ENCODE measurements at places on chromosomes 12 and 14.

DNA sequence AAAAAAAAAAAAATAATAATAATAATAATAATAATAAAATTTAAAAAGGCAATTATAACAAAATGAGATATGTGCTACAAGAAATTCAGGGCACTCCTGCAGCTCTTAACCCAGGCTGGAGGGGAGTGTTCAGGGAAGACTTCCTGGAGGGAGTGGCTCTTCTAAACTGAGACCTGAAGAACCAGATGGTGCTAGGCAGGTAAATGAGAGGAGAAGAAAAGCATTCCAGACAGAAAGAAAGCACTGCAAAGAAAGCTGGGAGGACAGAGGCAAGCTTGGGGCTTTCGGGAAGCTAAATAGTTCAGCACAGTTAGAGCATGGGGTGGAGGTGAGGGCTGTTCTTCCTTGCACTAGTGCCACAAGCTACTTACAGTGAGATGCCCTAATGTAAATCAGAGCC is 9.9 kb upstream of the SRSF9 start:
- DNase-seq, result no peak

- DNase-seq, result no peak
These were observed 75.6 kb downstream of the PPP2R5E start for GRCh38 chr14:63467440-63468072.

DNA sequence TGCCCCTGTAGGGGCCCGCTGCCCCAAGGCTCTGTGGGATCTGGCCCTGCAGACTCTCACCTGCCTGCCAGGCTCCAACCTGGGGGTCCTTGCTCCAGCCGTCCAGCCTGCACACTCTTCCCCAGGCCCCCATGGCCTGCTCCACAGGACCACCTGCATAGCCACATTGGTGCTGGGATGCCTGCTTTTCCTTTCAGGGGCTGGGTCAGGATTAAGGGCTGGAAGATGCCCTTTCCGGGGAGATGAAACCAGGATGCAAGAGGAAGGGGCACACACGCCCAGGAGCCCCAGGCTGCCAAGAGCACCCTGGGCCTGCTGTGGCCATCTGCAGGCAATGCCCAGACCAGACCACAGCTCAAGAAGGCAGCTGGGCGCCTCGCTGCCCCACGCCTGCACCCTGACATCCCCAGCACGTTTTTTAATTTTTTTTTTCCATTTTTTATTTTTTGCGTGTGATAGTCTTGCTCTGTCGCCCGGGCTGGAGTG is 15.0 kb downstream of the BAG5 start:
- DNase-seq, result no peak

- DNase-seq, result no peak
These were observed 26.9 kb downstream of the TEP1 start for GRCh38 chr14:20386276-20386855.

- no peak for DNase-seq
These were observed 42.9 kb downstream of the FLRT2 start for GRCh38 chr14:85572845-85573244.

- no peak for DNase-seq
These were observed 31.3 kb downstream of the SERPINA11 start for GRCh38 chr14:94421316-94421715.

GRCh38 chr14:103370087-103370486 is 15.1 kb upstream of the MARK3 start:
- DNase-seq, result no peak

DNA sequence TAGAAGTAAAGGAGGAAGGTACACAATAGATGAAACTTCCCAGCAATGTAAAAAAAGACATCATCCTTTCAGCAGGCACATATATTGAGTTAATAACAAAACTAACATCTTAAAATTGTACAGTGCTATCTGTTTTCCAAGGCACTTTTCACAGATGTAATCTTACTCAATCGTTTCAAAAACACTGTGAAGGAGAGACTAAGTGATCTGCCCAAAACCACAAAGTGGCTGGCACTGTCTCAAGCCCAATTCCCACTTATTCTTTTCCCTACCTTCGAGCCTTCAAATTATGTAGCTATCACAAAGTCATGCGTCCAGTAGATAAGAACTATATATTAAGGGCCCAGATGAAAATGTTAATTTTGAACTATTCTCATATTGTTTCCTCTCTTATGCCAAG is 193.6 kb upstream of the RASSF8 start:
- DNase-seq, result no peak

GRCh38 chr12:92078167-92079053 is 67.2 kb downstream of the BTG1 start:
- DNase-seq, result no peak

GRCh38 chr12:119447126-119447525 is 112.6 kb downstream of the CCDC60 start:
- no peak for DNase-seq

DNA sequence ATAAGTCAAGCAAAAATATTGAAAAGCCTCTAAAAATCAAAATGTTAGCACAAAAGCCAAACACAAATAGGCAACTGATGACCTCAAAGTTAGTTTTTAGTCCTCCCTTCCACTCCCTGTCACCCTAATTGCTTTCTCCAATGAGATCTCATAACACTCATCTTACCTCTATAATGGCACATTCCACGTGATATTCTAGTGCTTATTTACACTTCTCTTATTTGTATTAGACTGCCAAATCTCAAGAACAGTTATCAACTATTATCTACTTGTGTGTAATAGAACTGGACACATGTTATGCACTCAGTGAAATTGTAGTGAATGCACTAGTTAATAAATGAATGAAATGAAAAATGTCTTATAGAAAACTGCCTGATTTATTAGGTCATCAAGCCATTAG is 55.5 kb upstream of the AVPR1A start:
- DNase-seq, result no peak
